ENCODE measurements at places on chromosomes 4 and X.

- DNase-seq: no peak
Observed at GRCh38 chrX:112967903-112968302, 127.3 kb upstream of the AMOT start.

DNA sequence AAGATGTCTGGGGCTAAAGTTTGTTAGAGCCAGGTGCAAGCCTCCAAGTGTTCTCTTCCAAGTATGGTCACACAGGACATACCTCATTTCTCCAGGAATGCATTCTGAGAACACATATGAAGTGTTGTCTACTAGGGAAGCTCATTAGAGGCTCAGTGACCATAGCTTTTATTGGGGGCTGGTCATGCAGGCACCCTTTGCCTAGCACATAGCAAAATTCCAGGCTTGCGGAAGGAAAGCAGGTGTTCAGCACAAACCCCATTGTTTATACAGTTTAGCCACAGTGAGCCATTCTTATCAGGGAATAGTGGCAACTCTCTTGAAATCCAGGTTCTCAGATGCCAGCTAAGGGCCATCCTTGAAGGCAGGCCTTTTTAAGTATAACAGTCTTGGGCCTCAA lies 339.4 kb upstream of the ZCCHC13 start:
- no peak for DNase-seq

DNA sequence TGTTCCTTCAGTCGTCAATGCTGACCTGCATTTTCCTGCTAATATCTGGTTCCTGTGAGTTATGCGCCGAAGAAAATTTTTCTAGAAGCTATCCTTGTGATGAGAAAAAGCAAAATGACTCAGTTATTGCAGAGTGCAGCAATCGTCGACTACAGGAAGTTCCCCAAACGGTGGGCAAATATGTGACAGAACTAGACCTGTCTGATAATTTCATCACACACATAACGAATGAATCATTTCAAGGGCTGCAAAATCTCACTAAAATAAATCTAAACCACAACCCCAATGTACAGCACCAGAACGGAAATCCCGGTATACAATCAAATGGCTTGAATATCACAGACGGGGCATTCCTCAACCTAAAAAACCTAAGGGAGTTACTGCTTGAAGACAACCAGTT lies 12.6 kb downstream of the TLR8 start:
- no peak for DNase-seq

GRCh38 chr4:152999346-153000075 lies 63.4 kb downstream of the FHDC1 start:
- DNase-seq: no peak

- DNase-seq: no peak
Observed at GRCh38 chrX:20522420-20522819, 255.7 kb upstream of the RPS6KA3 start.

DNA sequence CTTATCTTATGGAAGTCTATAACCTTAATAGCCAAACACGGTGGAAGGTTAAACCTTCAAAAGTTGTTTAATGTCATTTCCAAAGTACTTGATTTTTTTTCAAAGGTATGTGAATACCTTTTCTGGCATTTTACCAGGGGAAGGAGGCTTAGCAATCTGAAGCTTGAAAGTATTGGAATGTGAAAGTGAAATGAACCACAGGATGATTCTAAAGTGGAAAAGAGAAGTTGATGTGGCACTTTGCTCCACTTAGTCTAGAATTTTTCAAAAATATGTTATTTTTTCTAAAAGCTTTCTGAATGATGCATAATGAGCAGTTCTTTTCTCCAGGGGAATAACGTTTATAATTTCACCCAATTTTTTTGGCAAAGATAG lies 19.2 kb downstream of the PI4K2B start:
- DNase-seq: no peak

DNA sequence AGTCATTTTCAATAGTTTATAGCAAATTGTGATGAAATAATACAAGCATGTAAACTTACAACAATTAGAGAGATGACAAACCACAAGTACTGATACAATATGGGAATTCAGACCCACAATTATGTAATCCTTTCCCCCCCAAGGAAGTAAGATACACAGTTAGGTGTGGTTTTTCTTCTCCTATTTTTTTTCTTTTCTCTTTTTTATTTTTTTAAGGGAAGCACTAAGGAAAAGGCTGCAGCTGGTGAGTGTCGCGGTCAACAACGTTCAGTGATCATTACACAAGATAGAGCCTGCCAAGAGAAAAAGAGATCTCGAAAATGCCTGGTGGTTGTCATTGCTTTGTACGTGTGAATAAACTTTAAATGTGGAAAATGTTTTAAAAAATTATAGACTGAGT lies 9.8 kb downstream of the NDNF start:
- no peak for DNase-seq
